NCI-H1694 (cell line): ENCODE measurements at places on chromosomes 1 and 21.
A peak's percentile ranks its signal among the peaks of the same experiment; 100 is the strongest.

DNA sequence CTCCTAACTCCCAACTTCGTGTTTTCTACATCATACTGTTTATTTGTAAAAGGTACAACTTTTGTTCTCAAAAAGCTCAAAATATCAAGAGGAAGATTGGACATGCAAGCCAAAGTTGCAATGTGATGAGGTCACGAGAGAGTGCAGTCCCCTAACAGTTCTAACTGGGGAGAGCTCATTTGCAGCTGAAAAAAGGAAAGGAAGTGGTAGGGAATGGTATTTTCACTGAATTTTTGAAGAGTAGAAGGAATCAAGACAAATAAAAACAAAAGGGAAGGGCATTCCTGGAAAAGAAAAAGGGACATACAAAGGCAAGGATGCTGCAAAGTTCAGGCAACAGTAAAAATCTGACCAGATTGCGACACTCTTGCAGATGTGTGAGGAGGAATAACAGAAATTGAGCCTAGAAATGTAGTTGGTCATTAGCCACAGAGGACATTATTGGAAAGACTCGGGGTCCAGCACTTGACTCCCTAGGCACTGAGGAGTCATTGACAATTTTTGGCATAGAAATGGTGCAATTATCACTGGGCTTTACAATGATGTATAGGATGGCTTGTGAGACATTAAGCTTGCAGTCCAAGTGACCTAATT lies 67.9 kb downstream of the TBX15 start:
- no peak for DNase-seq

GRCh38 chr1:94425821-94426484 lies 7.8 kb downstream of the ABCD3 start:
- no peak for DNase-seq

DNA sequence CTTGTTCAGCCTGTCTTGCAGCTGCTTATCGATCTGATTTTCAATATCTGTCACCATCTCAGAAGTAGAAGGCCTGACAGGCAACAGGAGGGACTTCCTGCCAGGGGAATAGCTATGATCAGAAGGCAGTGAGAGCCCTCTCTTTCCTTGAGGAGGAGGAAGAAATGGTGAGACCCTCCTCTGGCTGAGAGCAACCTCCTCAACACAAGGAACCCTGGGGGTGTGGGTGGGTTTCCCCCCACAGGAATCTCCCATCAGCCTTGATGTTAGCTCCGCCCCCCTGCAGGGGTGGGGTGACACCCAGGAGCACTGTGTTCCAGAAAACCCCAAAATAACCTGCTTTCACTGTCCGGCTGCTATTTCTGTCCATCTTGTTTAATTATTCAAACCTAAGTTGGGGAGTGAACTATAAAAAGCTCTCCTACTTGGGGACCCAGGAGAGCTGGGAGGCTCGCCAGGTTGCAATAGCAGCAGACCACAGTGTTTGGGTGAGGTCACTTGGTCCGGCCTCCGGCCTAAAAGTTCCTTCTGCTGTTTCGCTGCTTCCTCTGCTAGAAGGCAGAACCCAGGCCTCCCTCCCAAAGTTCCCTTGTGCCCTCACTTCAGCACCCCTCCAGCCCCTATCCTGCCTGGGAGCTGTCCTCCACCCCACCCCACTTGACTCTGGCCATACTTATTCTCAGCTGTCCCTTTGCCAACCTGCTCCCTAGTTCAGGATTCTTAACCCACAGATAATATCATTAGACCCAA lies 7.8 kb upstream of the MEF2D start:
- no peak for DNase-seq

DNA sequence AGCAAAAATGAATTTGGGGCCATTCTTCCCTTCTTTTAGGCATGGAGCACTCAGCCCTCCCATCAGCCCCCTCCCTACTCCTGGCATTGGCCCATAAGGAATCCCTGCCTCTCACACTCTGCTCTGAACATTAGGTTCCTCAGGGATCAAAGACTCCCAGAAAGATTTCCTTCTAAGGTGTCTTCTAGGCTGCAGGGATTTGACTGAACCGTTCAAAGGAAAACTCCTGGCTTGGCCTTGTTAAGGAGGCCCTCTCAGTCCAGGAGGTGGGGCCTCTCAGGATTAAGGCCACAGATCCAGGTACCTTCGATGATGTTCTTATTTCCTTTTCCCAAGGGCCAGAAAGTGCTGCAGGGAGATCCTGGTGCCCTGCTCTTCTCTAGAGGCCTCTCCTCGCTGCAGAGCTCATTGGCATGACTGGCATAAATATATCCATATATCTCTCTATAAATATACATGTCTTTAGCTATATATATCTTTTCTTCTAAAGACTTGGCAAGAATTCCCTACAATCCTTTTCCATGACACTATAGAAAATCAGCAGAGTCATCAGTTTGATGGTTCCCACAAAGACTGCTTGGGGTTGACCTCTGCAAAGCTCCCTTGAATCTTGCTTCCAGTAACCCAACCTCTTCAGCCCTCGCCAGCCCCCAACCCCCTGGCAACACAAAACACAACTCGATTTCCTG lies 59.1 kb downstream of the PLXNA2 start:
- DNase-seq = no peak

DNA sequence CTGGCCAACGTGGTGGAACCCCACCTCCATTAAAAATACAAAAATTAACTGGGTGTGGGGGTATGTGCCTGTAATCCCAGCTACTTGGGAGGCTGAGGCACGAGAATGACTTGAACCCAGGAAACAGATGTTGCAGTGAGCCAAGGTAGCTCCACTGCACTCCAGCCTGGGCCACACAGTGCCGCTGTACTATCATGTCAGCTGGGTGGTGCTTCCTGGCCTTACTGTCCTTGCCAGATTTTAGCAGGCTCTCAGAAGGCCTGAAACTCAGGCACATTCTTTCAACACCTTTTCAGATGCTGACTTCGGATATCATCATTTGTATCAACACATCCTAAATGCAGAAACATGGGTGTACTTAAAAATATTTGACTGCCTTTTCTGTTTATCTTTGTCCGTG lies 31.6 kb upstream of the NBL1 start:
- DNase-seq = no peak

GRCh38 chr1:109570414-109570813 lies 22.0 kb downstream of the GNAI3 start:
- no peak for DNase-seq

GRCh38 chr1:2316451-2316961 lies 74.8 kb downstream of the MORN1 start:
- DNase-seq = no peak

DNA sequence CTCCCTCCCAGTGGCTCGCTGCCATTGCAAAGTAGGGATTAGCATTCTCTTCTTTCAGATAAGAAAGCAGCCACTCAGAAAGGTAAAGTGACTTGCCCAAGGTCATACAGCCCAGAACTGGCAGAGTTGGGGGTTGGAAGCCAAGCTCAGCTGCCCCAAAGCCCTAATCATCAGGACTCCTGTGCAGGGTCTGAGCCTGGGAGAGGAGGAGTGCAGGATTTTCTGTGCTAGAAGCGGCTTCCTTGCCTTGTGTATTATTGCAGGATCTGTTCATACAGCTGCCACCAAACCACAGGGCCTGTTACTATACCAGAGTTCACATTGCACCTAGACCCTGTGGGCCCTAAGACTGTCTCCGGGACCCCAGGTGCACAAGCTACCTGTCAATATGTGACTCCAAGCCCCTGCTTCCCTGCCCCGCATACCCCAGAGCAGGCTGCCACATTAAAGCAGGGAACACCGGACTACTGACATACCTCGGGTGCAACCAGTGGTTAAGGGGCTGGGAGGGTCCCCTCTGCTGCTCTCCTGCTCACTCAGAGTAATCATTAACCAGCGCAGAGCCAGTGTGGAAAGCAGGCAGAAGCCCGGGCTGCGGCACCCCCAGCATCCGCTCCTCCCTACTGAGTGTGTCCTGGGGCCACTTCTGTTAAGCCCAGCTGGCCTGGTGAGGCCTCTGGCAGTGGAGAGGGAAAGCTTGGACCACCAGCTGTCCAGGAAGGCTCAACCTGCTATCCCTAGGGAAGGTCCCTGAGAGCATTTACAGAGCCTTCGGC lies 15.8 kb downstream of the HSPG2 start:
- no peak for DNase-seq

- peak; percentile 74 for DNase-seq
Observed at GRCh38 chr1:3170561-3171453, 101.8 kb downstream of the PRDM16 start.
